HFFc6 (cell line): ENCODE measurements at places on chromosomes 1 and 21. TPM values are rescaled to one million over a fixed set of nuclear protein-coding genes. Genes with fewer than 3 reads are reported as not detected.

DNA sequence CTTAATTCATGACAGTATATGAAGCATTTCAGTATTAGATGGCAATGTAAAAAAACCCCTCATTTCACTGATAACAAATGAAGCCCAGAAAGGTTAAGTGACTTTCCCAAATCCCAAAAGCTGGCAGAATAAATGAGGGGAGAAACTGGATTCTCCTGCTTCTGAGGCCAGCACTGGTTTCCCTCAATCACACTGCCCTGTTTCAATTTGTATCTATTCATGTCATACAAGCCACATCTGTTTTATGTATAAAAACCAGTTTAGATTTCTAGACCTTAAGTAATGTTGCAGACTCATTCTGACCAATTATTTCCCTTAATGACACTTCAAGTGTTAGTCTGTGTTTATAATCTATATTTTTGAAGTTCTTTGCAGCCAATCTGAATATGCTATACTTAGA is 16.8 kb downstream of the PLPPR4 start:
- DNase-seq = no peak

- peak; percentile 77 for DNase-seq
These were observed 12.1 kb downstream of the PLXNA2 start for GRCh38 chr1:208231881-208232661.

- no peak for DNase-seq
These were observed at the start of gene SFN for GRCh38 chr1:26862781-26863684. Gene SFN (plus strand): TSS chr1:26863149. CDS start chr1:26863213, 64 bp downstream.

GRCh38 chr1:32111789-32112188 is 3.9 kb downstream of the KPNA6 start:
- no peak for DNase-seq

GRCh38 chr1:243731974-243732625 is 117.9 kb downstream of the AKT3 start:
- no peak for DNase-seq

DNA sequence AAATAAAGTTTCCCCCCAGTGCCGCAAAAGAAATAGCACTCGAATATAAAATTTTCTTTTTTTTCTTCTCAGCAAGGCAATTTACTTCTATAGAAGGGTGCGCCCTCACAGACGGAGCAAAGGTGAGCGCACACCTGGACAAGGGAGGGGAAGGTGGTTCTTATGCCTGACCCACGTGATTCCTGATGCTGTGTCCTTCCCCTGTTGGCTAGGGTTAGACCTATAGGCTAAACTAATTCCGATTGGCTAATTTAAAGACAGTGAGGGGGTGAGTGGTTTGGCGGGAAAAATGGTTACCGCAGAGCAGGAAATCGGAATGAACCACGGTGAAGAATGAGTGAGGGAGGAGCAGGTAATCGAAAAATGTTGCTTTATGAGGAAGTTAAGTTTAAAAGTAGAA is 607 bp upstream of the FAAH start:
- DNase-seq = no peak

DNA sequence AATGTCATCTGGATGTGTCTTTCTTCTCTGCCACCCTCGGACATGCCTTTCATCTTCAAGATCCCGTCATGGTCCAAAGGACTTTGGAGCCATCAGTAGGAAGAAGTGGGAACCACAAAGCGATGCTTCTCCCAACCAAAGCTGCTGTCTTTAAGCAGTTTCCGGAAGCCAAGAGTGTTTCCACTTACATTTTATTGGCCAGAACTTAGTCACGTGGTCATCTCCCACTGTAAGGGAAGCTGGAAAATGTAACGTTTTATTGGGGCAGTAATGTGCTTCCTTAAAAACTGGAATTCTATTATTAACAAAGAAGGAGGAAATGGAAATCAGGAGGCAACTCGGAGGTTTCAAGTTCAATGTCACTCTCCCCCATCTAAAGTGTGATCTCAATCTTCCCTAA is 170.8 kb downstream of the ATG4C start:
- no peak for DNase-seq

DNA sequence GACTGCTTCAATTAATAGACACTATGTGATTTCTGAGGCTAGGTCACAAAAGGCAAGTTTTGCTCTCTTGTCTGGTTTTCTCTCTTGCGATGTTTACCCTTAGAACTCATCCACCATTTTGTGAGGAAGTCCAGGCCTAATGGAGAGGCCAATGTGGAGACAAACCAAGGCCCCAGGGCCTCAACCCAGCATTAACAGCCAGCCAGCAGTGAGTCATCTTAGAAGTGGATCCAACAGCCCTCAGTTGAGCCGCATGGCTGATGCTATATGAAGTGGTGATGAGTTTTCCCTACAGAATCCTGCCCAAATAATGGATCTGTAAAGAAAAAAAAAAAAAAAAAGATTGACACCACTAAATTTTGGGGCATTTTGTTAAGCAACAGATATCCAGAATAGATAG is 95.1 kb downstream of the DNTTIP2 start:
- DNase-seq = no peak

- DNase-seq = no peak
These were observed 31.2 kb downstream of the FMN2 start for GRCh38 chr1:240122639-240123613.

- DNase-seq = peak; percentile 55
These were observed 82.3 kb downstream of the ITPKB start for GRCh38 chr1:226656601-226657277.

GRCh38 chr1:204990059-204990664 is 52.9 kb upstream of the CNTN2 start:
- no peak for DNase-seq

DNA sequence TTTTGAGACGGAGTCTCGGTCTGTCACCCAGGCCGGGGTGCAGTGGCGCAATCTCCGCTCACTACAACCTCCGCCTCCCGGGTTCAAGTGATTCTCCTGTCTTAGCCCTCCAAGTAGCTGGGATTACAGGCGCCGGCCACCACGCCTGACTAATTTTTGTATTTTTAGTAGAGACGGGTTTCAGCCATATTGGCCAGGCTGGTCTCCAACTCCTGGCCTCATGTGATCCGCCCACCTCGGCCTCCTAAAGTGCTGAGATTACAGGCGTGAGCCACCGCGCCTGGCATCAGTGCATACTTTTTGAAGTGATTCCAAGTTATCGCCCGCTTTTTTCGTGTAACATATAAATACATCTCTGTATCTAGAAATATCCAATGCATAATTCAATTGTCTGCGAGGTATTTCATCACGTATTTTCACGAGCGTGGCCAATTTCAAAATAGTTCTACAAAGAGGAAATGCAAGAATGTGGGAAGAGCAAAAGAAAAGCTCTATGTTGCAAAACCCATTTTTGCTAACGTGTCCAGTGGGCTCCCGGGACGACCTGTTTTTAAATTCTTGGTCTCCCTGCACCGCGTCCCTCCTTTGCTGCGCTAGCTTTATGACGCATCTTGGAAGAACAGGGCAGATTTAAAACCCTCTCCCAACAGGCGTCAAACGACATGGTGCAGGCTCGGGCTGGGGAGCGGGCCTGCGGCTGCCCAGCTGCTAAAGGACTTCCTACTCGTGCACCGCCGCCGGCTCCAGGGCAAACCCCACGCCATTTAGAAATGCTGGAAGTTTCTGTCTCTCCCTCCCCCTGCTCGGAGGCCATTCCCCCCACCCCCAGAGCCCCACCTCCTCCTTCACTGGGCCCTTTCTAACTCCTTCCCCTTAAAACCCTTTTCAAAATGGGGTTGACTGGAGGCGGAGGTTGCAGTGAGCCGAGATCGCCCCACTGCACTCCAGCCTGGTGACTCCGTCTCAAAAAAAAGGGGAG is 923 bp upstream of the IFNGR2 start:
- peak; percentile 65 for DNase-seq

DNA sequence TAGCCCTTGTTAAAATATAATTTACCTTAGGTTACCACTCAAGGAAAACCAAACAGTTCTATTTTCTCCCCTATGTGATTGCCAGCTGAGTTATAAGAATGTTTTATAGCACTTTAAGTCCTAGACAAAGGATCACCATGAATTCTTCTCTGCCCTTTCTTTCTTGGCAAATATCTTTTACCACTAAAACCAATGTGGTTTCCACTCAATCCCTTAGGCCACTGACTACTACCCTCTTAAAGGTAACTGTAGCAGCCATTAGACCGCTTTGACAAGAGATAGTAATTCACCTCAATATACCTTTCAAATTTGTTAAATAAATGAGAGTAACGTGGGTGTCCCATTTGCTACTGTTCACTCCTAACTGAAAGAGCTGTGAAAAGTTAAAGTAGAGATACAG is 307.9 kb upstream of the PRMT6 start:
- DNase-seq = no peak

DNA sequence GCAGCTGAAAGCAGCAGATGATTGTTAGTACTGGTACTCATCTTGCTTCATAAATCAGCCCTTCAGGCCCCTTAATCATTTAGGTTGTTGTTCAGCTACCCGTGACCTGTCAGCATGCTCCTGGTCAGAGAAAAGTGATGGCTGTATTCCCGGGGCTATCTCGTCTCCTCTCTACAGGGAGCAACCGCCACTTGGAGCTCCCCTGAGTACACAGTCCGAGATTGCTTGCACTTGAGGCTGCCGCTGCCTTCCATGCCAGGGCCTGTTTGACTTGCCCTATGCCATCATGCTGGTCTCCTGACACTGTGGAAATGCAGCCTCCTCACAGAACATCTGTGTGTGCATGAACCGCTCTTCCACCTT is 97.5 kb downstream of the SPATA46 start:
- DNase-seq = no peak

Gene ENAH
- total RNA-seq = 132 to 160 TPM (median 147 TPM) in 3 replicates

Gene SPRR5
- total RNA-seq = not detected in 3 replicates

Gene WNT3A
- total RNA-seq = not detected in 3 replicates

Gene OR14I1
- not detected in 3 replicates for total RNA-seq

Gene KCNK1
- total RNA-seq = not detected in 3 replicates

Gene LMOD1
- 36.0 and 36.4 TPM in 2 replicates for total RNA-seq
